ENCODE measurements at places on chromosomes 6 and 20.

DNA sequence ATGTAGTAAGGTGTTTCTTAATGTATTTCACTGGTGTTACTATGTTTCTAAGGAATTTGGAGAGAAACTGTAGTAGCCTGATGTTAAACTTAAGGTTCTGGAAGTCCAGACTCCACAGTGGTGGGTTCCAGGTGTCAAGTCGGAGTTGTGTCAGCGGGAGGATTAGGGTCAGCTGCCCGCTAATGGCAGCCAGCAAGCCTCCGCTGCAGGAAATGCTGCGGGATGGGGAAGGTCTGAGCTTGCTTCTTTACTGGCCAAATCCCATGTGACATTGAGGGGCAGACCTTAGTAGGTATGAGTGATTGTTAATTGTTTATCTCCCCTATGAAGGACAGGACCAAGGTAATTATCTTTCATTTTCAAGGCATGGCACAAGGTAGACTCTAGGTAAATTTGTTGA is 3.7 kb upstream of the ARID1B start:
- DNase-seq, result no peak

DNA sequence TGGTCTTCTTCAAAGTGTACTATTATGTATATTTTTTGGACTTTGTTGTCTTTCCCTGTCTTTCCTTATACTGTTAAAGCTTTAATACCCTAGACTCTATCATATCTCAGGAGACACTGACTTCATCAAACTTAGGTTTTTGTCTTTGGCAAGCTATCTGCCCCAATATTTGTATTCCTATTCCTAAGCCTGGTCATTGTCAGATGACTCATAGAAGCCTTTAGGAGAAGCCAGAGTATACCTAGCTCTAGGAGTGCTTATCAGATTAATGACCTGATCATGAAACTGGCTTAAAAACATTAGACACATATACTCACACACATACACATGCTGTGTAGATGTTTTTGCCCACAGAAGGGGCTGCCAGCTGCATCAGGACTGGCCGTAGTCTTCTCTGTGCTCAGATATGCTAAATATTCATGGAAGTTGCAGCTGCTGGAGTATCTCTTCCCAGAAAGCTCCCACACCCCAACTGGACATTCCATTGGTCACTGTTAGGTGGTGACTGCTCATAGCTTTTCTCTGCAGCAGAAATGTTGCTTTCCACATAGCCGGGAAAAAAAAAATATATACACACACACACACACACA is 102.0 kb downstream of the ANKS1A start:
- DNase-seq, result no peak

DNA sequence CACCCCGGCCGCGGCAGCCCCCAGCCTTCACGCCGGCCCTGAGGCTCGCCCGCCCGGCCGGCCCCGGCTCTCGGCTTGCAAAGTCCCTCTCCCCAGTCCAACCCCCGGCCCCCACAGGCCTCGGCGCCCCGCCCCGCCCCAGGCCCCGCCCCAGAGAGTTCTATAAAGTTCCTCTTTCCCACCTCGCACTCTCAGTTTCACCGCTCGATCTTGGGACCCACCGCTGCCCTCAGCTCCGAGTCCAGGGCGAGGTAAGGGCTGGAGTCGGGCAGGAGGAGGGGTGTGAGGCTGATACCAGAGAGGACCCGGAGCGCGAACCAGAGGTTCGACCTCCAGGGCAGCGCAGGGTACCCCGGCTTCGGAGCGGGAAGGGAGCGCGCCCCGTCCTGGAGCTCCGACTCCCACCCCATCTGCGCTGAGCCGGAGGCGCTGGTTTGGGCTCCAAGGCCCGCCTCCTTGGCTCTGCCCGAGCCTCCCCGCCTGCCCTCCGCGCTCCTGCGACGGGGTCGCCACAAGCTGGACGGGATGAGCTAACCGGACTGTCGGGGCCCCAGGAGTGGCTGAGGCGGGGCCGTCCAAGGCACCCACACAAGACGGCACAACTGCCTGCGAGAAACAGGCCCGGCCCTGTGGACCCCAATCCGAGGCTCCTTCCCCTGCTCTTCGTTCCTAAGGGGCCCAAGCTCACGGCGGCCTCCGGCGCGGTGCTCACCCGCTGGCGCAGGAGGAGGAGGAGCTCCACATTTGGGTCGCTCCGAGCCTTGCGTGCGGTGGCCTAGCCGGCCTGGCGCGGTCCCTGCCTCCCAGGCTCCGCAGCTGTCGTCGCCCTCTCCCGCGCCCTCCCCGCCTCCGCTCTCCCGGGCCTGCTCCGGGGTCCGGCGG is at the start of gene IRF4:
TSS of gene IRF4 (plus strand) at position 194 of the 882 bp plus-strand sequence. CDS start 1,401 bp downstream, outside the sequence.
- peak; percentile 61 for DNase-seq

DNA sequence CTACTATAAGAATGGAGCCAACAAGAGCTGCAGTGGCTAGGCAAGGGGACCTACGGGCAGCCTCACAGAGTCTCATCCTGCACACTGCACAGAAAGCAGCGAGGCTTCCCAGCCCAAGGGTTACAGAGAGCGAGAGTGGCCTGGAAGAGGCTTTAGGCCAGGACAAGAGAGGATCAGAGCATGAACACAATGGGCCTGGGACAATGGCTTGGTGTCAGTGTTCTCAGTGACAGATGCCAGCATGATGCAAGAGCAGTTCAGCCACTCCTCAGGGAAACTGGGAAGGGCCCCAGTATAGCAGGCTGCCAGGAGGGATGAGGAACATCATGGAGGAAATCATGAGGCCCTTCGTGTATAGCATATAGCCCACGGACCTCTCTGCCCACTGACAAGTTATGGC is 108.0 kb downstream of the NUS1 start:
- DNase-seq, result no peak

DNA sequence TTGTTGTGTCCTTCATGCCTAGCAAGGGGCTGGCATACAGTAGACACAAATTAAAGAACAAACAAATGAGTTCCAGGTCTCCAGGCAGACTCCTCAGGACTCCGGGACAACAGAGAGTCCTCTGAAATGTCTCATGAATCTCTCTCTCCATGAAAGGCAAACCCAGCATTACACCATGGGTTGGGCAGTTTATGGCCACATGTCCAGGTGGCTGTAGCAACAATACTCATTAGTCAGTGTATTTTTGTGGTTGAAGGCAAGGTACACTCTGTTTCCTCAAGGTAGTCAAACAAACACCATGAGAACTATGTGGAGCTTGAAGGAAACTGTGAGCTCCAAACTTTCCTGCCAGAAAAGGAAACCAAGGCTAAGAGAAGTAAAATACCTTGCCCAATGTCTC is 62.2 kb downstream of the KCNB1 start:
- no peak for DNase-seq

GRCh38 chr6:168834801-168835200 is 393.8 kb downstream of the SMOC2 start:
- no peak for DNase-seq

DNA sequence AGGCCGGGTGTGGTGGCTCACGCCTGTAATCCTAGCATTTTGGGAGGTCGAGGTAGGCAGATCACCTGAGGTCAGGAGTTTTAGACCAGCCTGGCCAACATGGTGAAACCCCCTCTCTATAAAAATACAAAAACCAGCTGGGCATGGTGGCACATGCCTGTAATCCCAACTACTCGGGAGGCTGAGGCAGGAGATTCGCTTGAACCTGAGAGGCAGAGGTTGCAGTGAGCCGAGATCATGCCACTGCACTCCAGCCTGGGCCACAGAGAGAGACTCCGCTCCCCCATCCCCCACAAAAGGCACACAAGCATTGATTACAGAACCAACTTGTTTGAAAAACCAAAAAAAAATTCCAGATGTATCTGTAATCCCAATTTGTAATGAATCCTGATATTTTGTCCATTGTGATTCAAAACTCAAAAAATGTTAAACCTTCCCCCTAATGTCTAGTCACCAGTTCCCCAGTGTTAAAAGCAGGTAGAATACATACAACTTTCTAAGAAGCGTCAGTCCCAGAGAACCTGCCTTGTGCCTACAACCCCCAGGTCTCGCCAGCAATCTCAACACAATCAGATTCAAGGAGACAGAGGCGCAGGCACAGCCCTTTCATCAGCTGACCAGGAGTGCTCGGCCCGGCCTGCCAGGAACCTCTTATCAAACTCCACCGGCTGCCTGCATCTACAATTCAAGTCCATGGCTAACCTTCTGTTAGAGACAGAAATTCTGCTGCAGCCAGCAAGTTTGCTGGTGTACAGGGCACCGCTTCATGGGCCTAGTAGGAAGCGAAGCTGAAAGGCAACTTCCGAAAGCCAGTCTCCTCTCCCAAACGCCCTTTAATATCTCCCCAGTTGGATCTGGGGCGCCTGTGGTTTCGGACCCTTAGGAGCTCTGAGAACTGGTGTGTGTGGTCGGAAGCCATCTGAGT is 2.1 kb downstream of the EZR start:
- peak; percentile 57 for DNase-seq

All from CD4-positive, alpha-beta T cell treated with Interleukin-15 for 1 hour (primary cell).